Stimulated activated CD4-positive, alpha-beta T cell treated with anti-CD3 and anti-CD28 coated beads, Interleukin-1b, Interleukin-23, amount 100 ng/mL, for 1 hour (primary cell): ENCODE measurements at places on chromosomes 3 and 15.

DNA sequence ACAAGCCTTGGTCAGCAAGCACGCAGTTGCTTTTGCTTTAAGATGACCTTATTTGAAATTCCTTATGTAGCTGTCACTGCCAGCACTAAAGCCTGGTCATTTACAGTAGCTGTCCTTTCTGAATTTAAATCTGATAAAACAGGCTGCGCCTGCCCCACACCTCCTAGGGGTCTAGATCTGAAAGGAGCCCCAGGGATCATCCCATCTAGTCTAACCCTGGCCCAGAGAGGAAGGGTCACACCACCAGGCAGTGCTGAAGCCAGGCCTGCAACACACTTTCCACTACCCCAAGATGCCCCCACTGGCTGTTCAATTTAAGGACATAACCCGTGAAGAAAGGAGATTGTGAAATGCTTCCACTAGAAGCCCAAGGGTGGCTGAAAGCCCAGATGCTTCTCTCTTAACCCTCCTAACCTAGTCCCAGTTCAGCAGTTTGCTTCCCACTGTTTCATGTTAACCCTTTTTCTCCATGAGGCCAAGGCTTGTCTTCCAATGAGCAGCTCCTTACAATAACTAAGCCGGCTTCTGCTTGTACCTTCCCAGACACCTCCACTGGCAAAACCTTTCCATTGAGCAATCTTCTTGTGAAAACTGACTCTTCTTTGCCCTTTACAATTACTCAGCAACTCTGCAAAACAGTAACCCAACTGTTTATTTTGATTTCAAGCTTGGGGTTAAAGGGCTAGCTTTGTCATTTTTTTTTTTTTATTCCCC lies 198.9 kb upstream of the LPP start:
- DNase-seq, result no peak

GRCh38 chr3:134437211-134437752 lies 48.5 kb downstream of the ANAPC13 start:
- DNase-seq, result no peak

GRCh38 chr3:119314821-119315220 lies 20.6 kb downstream of the ARHGAP31 start:
- no peak for DNase-seq

DNA sequence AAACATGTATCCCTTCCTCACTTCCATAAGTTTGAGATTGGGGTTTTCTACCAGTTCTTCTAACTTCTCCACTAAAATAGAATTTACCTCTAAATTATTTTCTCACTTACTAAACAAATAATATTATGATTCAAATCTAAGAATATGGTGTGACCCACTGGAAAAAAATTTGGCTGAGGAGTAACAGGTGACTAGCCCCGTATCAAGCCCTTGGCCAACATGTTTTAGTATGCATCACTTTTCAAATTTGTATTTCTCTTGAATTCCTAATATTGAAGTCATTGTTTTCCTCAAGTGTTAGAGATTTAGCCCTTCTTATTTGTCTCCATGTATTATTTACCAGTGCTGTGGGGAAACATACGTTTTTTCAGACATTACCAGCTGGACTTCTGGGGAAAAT lies 759.4 kb downstream of the NSUN3 start:
- no peak for DNase-seq

DNA sequence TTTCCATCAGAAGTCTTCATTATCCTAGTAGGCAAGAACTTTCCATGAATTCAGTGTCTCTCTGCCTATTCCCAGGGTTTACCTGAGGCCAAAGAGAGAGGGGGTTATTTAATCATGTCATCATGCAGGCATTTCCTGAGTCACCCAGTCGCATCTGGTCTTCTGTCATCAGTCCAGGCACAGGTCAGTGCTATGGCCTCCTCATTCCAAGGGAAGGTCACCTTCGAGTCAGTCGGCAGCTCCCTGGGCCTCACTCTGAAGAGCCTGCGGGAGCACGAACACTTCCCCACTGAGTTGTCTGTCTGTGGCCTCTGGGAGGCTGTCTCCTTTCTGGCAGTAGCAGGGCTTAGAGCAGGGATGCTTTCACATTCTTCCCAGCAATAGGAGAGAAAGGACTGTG lies 26.2 kb upstream of the LRTM1 start:
- no peak for DNase-seq

DNA sequence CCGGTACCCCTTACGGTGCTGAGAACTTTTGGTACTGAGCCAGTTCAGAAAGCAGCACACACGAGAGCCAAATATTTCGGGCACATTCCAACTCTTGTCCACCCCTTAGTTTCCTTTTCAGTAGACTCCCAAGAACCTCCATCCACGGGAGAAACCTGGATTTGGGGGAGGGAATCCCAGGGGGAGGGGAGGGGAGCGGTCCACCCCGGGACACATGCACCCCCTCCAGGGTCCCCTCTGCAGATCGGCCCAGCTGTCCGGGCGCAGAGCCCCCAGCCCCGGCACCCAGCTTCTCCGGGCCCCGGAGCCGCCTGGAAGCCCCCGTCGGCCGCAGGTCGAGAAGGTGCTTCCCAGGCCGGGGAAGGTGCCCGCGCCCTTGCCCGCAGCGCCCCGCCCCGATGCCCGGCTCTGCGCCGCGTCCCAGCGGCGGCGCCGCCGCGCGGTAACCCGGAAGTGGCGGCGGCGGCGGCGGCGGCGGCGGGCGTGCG lies 455 bp upstream of the ABHD17C start:
- no peak for DNase-seq

DNA sequence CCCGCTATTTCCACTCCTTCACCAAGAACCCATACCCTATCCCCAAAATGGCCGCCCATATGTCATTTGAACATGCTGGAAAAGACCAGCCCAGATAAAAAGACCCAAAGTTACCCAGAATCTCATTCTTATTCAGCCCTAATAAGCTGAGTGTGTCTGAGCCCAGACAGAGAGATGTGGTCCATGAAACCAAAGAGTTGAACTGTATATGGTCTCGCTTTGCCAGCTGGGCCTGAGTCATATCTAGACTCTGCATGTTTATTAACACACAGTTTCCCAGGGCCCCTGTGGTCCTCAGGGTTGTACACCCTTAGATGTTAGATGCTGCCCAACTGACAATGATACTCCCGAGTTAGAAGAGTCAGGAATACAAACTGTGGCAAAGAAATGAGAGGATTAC lies 201.9 kb upstream of the STRIT1 start:
- DNase-seq, result no peak

GRCh38 chr3:10917176-10917575 lies 75.4 kb upstream of the SLC6A1 start:
- no peak for DNase-seq

DNA sequence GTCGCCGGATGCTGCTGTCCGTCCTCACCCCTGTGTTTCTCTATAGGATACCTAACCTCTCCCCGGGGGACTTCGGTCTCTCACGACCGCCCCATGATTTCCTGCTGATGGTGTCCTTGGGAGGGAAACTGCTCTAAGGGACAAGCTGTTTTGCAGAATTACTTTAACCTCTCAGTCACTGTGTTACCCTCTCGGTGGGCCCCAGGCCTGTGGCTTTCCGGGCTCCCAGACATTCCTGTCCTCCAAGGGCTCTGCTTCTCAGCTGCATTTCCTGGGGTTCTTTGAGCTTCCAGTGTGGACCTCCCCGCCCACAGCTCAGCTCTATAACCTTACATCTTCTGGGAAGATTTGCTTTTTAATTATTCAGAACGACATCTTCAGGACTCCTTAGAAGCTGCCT lies 40.9 kb downstream of the CHST2 start:
- DNase-seq, result no peak
